Activated CD8-positive, alpha-beta T cell treated with anti-CD3 and anti-CD28 coated beads, Interleukin-2, amount 10 ng/mL, durations not matched to agents 7 days and 5 days (primary cell): ENCODE measurements at places on chromosomes 2 and 18. TPM values are rescaled to one million over a fixed set of nuclear protein-coding genes. Genes with fewer than 3 reads are reported as not detected.
A peak's percentile ranks its signal among the peaks of the same experiment; 100 is the strongest.

Gene FTCDNL1
- 1.5 TPM for total RNA-seq

Gene CYTIP
- 222 TPM for total RNA-seq

Gene NDC80
- total RNA-seq: 91.3 TPM

DNA sequence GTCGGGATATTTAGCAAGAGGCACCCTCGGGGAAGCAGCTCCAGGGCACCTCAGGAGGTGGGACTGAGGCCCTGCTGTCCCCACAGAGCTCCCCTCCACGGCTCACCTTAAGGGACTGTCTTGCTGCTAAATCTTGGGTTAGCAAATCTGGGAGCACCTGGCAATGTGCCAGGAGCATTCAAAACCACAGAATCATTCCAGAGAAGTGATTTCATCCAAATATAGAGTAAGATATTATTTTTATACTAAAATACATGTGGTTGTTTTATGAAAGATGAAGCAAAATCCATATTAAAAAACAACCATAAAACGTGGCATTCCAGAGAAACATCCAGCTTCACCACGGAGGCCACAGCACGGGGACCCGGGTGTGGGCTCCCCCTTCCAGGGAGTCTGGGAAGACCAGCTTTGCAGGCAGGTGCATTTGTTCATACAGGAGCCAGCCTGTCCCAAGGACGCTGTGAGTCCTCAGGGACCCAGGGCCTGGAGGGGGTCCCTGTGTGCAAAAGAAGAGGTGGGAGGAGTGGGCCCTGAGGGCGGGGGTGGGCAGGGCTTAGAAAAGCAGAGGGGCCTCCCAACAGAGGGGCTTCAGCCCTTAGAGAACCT, 16.3 kb downstream of the HS1BP3 start:
- H3K27ac ChIP-seq: no peak overlapping the region
- no peak overlapping the region for H3K4me3 ChIP-seq
- peaks cover 3% of the 10 kb centered on the region for H3K4me1 ChIP-seq
- no peaks in the 10 kb centered on the region for H3K27me3 ChIP-seq
- H3K36me3 ChIP-seq: no peaks in the 10 kb centered on the region

DNA sequence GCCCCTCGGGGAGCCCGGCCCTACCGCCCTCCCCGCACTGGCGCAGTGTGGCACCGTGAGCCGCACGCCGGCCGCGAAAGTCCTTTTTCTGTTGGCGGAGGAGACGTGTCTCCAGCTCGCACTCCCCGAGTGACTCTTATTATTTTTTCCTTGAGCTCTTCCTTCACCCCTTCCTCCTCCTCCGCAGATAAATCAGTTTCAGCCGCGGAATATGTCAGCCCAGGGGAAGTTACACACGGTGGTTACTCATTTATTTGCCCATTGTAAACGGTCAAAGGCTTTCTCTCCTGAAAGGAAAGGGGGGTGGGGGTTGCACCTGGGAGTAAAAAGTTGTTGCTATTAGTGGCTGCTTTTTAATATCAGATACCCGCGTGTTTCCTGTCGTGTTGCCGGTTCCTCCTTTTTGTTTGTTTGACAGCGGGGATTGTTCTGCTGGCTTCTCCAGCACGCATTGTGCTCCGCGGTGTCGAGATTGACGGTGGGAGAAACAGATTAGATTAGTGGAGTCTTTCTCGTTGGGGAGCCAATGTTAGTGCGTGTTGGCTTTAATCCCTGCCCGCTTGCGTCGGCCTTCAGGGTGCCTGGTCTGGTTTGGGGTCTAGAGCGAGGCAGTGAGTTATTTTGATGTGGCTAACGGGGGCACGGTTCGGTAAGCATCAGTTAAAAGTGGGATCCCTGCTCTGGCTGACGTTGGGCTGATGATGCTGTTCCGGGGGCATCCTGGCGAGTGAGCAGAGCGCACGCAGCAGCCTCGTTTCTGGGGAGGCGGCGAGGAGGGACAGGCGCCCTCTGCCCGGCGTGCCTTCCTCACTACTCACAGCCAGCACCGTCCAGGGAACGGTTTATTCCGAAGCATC, 1.6 kb downstream of the CRIM1 start:
- peak overlapping the region; percentile 83 for H3K4me3 ChIP-seq
- H3K36me3 ChIP-seq: no peaks in the 10 kb centered on the region
- H3K27ac ChIP-seq: peak overlapping the region; percentile 65
- H3K27me3 ChIP-seq: peaks cover 44% of the 10 kb centered on the region
- H3K4me1 ChIP-seq: peaks cover 31% of the 10 kb centered on the region

DNA sequence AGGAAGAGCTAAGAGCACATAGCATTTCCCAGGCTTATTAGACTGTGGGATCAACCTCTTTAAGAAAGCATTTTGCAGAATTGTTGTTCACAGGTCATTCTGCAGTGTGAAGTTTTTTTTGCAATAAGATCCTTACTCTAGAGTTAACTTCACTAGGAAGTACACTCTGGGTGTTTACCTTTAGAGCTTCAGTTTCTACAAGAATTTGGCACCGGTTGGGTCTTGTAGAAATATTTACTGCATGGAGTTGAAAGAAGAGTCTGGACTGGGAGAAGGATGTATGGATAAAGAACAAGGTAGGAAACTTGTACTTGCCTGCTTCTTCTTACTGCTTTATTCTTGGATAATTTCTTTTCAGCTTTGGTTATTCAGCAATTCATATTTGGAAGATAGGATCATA, 944.9 kb upstream of the GYPC start:
- H3K27me3 ChIP-seq: no peaks in the 10 kb centered on the region
- H3K4me3 ChIP-seq: no peak overlapping the region
- DNase-seq: no peak
- H3K36me3 ChIP-seq: no peaks in the 10 kb centered on the region
- no peak overlapping the region for H3K27ac ChIP-seq

DNA sequence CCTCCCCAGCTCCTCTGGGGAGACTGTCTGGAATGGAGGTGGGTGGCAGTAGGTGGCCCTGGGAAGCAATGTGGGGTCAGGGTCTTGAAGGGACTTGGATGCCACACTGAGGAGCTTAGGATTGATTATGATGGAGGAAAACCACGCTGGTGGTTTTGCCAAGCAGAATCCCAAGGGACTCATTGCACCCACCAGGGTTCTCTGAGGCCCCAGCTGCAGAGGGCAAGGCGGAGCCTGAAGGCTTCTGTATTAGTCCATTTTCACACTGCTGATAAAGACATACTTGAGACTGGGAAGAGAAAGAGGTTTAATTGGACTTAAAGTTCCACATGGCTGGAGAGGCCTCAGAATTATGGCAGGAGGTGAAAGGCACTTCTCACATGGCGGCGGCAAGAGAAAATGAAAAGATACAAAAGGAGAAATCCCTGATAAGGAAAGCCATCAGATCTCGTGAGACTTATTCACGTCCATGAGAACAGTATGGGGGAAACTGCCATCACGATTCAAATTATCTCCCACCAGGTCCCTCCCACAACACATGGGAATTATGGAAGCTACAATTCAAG, 87.2 kb upstream of the YWHAQ start:
- H3K4me1 ChIP-seq: no peaks in the 10 kb centered on the region
- no peaks in the 10 kb centered on the region for H3K27me3 ChIP-seq
- H3K27ac ChIP-seq: no peak overlapping the region
- no peaks in the 10 kb centered on the region for H3K36me3 ChIP-seq
- DNase-seq: no peak

- no peak for DNase-seq
- no peaks in the 10 kb centered on the region for H3K36me3 ChIP-seq
- H3K27ac ChIP-seq: no peak overlapping the region
- no peaks in the 10 kb centered on the region for H3K4me1 ChIP-seq
- no peak overlapping the region for H3K4me3 ChIP-seq
Measured at GRCh38 chr18:71784777-71785176, 759.4 kb downstream of the CBLN2 start.
